ENCODE measurements at places on chromosomes 7 and 10.

DNA sequence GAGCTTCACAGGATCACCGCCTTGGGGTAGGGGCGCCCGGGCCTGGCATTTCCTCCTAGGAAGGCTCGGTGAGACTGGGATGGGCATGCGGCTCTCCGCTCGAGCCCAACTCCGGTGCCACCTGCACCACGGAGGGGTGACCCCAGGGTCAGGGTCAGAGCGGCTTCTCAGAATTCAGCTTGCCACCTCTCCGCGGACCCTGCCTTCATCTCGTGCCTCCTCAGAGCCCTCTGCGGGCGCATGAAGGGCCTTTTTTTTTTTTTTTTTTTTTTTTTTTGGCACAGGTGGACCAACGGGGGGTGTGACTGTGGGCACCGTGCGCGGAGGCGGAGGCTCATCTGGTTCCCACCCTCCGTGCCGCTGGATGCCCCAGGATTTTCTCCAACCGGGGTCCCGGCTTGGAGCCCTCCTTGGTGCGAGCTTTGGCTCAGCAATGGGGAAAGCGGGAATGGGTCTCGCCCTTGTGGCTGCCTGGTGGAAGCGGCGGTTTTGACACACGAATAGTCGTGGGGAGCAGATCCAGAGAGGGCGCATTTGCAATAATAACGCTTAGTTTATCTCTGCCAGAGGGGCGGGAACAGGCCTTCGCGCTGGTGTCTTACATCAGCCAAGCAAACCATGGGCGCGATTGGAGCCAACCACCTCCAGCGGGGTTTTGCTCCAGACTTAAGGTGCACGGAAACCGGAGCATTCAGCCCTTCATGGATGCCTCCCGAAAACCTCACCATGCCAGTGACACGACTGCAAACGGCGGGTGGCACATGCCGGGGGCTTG lies 5.0 kb upstream of the TNRC18 start:
- ATAC-seq, result no peak

DNA sequence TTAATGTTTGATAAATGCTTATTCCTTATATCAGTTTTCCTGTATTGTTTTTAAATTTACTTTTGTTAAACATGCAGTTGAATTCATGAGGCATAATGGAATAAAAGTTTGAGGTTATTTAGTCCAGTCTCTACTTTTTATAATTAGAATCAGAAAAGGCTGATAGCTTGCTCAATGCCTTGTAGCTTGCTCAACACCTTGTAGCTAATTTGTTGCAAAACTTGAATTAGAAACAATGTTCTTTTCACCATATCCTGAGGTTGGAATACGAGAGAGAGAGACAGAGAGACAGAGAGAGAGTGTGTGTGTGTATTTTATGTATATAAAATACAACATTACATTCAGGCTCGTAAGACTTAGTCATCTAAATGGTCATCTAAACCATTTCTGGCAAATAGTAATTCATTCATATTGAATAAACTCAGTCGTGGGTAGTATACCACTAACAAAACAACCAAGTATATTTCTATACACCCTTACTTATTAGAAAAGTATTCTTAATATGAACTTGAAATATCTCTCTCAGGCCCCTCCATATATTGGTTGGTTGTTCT lies 243.5 kb downstream of the ADK start:
- ATAC-seq, result no peak

GRCh38 chr7:156497776-156498509 lies 142.6 kb upstream of the RNF32 start:
- no peak for ATAC-seq

GRCh38 chr10:47049906-47050305 lies 138.7 kb downstream of the PTPN20 start:
- no peak for ATAC-seq

- ATAC-seq, result no peak
These were observed 172.6 kb downstream of the LRRTM3 start for GRCh38 chr10:67098461-67098860.

- ATAC-seq, result no peak
These were observed 262.2 kb downstream of the ZMYND11 start for GRCh38 chr10:397321-398068.

DNA sequence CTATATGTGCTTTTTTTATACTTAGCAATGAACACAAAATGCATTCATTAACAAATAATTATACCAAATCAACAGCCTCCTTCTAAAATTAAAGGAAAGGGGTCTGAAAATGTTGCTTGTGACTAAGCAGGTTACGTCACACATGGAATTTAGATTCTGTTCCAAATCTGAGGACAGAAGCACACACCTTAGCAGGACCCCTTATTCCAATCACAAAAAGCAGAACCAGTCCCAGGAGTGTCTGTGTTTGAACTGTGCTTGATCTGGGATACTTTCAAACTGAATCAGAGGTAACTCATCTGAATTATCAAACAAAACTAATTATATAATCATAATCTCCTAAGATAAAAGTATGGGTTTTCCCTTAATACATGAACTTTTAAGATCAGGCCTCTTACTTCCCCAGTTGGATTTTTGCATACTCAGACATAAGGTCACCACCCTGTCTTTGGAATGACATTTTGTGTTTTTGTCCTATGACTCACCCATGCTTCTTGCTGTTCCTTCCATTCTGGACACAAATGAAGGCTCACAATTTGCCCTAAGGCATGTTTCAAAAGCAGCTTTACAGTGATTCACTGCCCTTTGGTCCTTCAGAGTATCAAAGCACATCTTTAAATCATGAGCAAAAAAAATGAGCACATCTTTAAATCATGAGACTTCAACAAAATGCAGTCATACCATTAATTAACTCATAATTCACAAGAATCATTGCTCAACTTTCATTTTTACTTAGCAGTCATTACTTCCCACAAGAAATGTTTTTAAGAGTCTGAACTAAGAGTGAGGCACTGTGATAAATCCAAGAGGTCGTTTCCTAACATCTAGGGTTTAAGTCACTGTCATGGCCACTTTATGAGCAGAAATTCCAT lies 35.5 kb downstream of the SEMA3C start:
- ATAC-seq, result no peak

DNA sequence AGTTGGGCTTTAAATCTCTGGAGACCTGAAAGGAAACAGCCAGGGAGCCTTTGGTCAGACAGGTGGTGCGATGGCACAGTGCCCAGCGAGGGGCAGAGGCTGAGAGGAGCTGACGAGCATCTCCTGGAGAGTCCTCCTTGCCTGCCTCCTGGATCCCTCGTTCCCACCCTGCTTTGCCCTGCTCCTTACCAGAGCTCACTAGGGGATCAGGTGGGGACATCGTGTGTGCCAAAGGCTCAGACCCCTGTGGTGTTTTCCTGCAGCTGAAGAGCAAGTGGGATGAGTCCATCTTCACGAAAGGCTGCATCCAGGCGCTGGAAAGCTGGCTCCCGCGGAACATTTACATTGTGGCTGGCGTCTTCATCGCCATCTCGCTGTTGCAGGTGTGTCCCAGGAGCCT lies 21.8 kb upstream of the SH2D4B start:
- no peak for ATAC-seq

GRCh38 chr10:89793649-89794254 lies 92.4 kb downstream of the KIF20B start:
- ATAC-seq, result peak; percentile 60

DNA sequence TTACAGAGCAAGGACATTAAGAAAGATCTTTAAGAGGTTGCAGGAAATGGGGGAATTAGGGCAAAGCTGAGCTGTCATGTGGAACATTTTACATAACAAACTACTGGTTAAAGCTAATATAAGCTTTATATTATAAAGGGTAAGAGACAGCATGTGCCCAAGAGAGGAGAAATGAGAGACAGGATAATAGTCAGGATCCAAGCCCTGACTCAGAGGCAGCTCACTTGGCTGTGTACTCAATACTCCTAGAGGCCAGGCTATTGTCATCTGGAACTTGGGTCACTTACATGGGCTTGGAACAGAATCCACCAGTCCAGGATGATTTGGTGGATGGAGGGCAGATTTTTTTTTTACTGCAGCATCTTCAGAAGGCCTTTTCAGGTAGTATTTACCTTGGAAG lies 418.6 kb upstream of the ZMIZ1 start:
- ATAC-seq, result no peak

- no peak for ATAC-seq
These were observed 211.1 kb downstream of the HDAC9 start for GRCh38 chr7:18706670-18707069.

GRCh38 chr10:101451667-101452069 lies 97.7 kb downstream of the BTRC start:
- ATAC-seq, result no peak

- no peak for ATAC-seq
These were observed 2.2 kb downstream of the ZDHHC4 start for GRCh38 chr7:6579446-6579845.

GRCh38 chr7:28984217-28984616 lies 26.1 kb upstream of the TRIL start:
- ATAC-seq, result no peak

GRCh38 chr7:17183630-17184328 lies 114.7 kb upstream of the AHR start:
- no peak for ATAC-seq

DNA sequence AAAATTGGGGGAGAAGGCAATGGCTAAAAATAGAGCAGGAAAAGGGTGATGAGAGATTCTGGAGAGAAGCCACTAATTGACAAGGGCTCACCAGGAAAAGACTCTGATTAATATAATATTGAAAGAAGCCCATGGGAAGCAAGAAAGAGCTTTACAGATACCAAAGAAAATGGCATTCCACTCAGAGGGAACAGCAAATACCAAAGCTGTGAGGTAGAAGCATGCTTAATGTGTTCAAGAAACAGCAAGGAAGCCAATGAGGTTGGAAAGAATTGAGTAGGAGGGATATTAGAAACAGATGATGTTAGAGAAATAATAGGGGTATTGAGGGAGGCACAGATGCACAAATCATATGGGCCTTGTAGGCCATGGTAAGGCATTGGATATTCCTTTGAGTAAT lies 130.1 kb downstream of the MYO3A start:
- ATAC-seq, result no peak

Data from activated T-helper 17 cell treated with anti-CD3 and anti-CD28 coated beads, Interleukin-2, amount 50 U/mL, for 72 hours (primary cell).